ENCODE measurements at places on chromosomes 11 and 22.
A peak's percentile ranks its signal among the peaks of the same experiment; 100 is the strongest.

GRCh38 chr11:120326845-120327281 lies 1.8 kb downstream of the TLCD5 start:
- DNase-seq: no peak

- DNase-seq: no peak
Observed at GRCh38 chr11:33479231-33479630, 221.4 kb downstream of the C11orf91 start.

DNA sequence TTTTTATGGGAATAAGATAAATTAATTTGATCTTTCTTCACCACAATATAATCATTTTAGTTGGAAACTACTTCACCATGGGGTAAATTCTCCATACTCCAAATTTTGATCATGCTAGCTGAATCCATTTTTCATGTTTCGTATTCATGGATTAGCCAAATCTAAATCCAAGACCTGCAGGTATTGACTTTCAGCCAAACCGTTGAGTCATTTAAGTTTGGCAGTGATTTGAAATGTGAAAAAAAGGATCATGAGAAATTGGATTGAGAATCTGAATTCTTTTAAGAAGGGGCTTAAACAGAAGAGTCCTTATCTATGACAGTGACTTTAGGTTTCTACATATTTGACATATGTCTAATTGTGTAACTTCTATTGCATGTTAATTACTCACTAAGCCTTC lies 5.3 kb downstream of the GAS2 start:
- DNase-seq: no peak

GRCh38 chr22:44026630-44027511 lies 2.8 kb downstream of the PARVB start:
- peak; percentile 42 for DNase-seq

DNA sequence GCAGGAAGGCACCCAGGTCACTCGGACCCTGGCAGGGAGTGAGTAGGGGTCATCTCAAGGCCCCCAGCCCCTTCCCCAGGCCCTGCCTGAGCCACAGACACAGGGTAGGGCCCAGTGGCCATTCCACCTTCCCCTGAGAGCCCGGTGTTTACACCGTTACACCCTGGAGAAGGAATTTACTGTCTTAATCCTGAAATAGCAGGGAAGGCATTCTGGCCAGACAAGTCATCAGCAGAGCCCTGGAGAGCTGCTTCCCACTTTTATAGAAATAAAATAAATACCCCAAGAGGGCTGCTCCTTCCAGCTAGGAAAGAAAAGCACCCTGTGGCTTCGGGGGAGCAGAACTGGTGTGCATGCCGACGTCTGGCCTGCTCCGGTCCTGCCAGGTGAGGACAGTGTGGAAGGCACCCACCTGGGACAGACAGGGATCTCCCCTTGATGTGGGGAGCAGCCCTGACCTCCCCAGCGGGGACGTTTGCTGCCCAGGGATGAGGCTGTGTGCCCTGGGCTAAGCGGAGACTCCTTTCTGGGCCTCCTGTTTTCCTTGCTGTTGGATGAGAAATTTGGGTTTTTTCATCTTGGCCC lies 180.0 kb downstream of the MN1 start:
- no peak for DNase-seq

GRCh38 chr11:127247261-127247851 lies 246.8 kb upstream of the KIRREL3 start:
- no peak for DNase-seq

- DNase-seq: no peak
Observed at GRCh38 chr11:118657238-118657637, 22.2 kb downstream of the TREH start.

DNA sequence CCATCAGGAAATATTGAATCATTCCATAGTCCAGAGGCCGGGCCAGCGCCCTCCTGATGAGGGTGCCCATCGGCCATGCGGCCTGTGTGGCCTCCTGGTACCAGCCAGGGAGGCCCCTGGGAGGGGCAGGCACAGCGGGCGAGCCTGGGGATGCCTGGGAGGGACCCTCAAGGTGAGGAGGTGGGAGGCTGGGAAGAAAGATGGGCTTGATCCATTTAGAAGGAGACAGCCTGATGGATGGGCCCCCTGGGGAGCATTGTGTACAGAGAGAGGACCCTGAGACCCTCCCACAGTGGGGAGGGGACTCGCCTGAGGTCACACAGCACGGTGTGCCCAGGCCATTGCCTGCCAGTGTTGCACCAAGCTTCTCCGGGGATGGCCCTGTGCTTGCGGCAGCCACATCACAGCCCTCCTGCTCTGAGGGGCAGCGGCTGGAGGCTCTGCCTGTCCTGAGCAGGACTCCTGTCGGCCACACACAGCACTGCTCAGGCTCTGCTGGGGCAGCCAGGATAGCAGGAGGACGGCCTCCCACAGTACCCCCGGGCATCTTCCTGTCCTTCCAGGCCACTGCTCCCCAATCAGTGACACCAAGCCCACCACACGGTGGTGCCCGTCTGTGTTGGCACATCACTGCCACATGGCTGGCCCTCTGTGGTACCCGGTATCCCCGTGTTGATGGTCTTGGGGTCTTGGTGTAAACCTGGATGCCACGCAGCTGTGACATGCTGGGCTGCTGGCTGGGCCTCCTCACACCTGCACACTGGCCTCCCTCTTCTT lies 290.0 kb downstream of the TBC1D22A start:
- DNase-seq: no peak

GRCh38 chr11:6663794-6664469 lies 8.3 kb upstream of the DCHS1 start:
- DNase-seq: no peak

GRCh38 chr11:120217941-120218694 lies 7.3 kb downstream of the OAF start:
- no peak for DNase-seq

DNA sequence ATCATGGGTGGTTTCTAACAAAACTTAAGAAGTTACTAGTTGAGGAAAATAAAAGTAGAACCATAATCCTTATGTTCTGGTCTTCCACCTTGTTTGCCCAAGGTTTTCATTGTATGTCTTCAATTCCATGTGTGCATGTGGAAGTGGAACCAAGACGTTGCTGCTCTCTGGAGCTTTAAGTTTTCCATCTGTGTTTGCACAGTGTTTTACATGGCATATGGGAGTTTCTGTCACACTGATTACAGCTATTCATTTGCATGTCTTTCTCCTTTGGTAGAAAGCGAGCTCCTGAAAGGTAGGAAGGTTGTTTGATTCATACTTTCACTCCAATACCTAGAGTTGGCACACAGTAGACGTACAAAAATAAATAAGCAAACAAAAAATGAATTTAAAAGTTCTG lies 112.6 kb upstream of the LUZP2 start:
- DNase-seq: no peak

DNA sequence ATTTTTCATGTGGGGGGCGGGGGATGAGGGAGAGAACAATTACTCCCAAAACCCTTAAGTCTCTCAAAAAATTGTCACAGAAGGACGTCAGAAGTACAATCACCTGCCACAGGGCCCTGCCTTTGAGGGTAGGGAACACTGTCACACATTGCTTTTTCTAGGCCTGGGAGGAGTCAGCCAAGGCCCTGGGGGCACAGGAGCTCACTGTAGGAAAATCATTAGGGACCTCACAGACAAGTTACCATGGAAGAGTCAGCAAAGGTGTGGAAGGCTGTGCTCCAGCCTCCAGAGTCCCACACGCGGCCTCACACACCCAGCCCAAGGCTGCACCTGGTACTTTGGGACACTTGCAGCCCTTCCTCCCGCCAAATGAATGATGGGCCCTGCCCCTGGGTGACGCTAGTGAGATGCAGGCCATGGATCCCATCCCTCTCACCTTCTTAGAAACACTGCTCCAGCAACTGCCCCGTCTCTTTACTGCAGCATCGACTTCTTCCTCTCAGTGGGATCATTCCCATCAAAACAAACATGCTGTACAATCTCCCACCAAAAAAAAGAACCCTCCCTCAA lies 3.3 kb downstream of the PLEKHA7 start:
- DNase-seq: no peak

- DNase-seq: no peak
Observed at GRCh38 chr11:124583781-124584180, 14.0 kb downstream of the OR8A1 start.

DNA sequence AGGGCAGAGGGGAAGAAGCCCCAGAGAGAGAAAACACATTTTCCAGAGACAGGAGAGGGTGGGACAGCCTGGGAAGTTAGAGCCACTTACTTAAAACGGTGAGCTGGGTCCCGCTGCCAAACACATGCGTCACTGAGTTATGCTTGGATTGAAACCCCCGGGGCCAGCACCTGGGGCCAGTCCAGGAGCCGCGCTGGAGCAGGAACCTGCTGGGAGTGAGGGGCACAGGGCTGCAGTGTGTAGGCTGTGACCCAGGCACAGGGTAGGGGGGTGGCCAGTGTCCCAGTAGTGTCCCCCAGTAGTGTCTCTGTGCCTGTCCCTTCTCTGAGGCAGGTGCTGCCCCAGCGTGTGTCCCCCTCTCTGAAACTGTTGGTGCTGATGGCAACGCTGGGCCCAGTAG lies 5.2 kb downstream of the IGLL1 start:
- no peak for DNase-seq

- DNase-seq: no peak
Observed at GRCh38 chr11:118988280-118988679, 9.7 kb upstream of the CENATAC start.

DNA sequence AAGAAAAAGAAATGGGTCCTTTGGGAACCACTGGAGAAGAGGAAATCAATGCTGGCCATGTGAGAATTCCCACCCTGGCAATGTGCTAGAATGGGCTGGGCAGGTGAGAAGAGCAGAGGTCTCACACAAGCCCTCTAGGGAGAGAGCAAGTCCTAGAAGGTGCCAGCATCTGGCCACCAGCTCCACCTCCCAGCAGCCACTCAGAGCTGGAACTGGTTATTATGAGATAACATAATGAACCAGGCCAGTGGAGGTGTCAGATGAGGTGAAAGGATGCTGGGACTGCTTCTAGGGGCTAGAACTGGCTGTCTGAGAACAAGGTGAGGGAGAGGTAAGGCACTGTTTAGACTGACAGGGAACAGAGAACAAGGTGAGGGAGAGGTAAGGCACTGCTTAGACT lies 29.3 kb downstream of the NEFH start:
- no peak for DNase-seq

DNA sequence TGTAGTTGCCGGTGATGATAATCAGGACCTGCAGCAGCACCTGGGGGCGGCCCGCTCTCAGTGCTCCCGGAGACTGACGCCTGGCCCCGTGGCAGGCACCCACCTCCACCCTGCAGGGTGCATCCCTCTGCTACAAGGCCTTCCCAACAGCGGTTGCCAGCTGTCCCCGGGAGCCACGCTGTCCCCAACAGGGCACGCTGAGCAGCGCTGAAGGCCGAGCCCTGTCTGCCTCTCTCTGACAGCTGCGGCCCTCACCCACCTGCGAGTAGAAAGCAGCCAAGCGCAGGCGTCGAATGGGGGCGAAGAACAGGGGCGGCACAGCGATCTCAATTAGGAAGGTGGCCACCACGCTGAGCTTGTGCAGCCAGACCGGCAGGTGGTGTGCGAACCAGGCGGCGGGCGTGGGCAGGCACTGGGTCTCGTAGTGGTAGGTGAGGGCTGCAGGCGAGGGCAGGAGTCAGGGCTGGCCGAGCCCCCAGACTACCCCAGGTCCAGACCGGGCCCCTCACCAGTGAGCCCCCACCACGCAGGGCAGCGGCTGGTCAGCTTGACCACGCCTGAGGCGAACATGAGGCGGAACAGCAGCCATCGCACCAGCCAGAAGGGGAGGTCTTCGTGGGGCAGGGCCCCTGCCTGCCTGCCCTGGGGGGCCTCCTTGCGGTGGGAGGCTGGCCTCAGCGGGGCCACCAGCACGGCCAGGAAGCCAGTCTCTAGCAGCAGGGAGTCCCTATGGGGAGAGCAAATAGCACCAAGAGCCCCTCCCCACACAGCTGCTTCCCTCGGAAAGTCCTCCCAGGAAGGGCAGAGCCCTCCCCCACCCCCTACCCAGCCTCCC lies 1.5 kb downstream of the LMF2 start:
- no peak for DNase-seq

- DNase-seq: no peak
Observed at GRCh38 chr11:107577346-107577711, 11.8 kb upstream of the ALKBH8 start.

- no peak for DNase-seq
Observed at GRCh38 chr11:35619116-35619854, 1.0 kb downstream of the FJX1 start.

- no peak for DNase-seq
Observed at GRCh38 chr11:126886636-126887035, 113.9 kb downstream of the KIRREL3 start.

GRCh38 chr11:64206457-64207255 lies at the start of gene FERMT3:
Gene FERMT3 (plus strand): TSS chr11:64206721. CDS start chr11:64207365, 644 bp downstream.
- DNase-seq: peak; percentile 57

- DNase-seq: no peak
Observed at GRCh38 chr11:121895919-121896318, 220.1 kb downstream of the BLID start.

- no peak for DNase-seq
Observed at GRCh38 chr11:115642660-115643059, 138.4 kb upstream of the CADM1 start.

DNA sequence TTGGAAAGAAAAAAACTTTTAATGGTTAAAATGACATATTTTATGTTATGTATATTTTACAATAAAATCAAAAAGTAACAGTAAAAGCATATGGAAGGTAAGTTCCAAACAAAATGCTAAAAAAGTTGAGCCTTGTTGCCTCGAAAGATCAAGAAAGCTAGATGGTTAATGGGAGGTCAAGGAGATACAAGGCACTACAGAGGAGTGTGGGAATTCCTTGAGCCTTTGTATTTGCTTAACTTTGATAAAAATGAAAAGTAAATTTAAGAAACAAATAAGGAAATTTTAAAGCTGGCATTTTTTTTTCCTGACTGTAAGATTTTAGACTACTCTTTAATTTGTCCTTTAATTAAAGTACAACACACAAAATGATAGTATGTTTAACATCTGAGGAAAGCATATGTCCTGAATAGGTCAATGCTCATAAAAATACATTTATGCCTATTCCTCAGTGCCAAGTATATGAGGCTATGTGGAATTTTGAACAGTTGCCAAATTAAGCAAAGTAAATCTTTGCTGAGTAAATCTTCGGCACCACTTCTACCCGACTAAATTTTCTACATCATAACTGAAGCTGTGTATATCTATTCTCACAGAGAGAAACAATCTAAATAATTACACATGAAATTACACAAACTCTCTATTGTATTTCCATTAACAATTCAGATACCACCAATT lies 108.8 kb downstream of the TTC28 start:
- DNase-seq: no peak

- peak; percentile 45 for DNase-seq
Observed at GRCh38 chr22:50209893-50210292, 9.1 kb downstream of the SELENOO start.

- peak; percentile 70 for DNase-seq
Observed at GRCh38 chr22:24427500-24428164, at the start of gene ADORA2A. Gene ADORA2A (plus strand): TSS chr22:24427599. CDS start chr22:24433405, 5,806 bp downstream.
